ENCODE measurements at places on chromosomes 5 and 9.

DNA sequence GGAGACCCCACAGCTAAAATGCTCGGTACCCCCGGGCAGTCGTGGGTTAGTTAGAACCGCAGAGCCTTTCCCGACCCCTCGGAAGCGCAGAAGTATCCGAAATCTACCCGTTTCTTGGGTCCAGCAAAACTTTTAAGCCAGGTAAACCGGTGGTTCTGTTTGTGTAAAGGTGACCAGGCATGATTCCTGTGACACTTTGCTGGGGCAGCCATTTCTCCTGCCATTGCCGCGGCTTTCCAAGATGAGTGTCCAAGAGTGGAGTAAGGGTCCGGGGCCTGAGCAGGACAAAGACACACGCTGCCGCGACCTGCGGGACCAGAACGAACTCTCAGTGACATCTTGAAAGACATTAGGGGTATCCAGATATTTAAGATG lies 655 bp downstream of the MARVELD2 start:
- DNase-seq, result no peak

- no peak for DNase-seq
Observed at GRCh38 chr9:3330792-3331420, 194.9 kb downstream of the RFX3 start.

DNA sequence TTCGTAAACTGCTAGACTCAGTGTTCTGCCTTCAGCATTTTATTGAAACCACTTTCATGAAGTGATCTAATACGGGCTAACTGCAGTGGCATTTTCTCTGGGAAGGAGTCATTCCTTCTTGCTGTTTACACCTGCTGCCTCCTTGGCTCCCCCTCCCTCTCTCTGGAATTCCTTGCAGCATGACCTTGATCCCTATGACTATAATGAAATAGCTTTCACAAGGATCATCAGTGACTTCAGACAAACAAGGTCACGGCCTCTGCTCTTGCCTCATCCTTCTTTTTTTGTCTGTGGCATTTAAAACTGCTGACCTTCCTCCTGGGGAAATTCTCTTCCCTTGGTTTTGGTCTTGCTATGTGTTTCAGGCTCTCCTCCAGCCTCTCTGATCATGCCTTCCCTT lies 90.2 kb downstream of the ZNF462 start:
- DNase-seq, result peak; percentile 6

DNA sequence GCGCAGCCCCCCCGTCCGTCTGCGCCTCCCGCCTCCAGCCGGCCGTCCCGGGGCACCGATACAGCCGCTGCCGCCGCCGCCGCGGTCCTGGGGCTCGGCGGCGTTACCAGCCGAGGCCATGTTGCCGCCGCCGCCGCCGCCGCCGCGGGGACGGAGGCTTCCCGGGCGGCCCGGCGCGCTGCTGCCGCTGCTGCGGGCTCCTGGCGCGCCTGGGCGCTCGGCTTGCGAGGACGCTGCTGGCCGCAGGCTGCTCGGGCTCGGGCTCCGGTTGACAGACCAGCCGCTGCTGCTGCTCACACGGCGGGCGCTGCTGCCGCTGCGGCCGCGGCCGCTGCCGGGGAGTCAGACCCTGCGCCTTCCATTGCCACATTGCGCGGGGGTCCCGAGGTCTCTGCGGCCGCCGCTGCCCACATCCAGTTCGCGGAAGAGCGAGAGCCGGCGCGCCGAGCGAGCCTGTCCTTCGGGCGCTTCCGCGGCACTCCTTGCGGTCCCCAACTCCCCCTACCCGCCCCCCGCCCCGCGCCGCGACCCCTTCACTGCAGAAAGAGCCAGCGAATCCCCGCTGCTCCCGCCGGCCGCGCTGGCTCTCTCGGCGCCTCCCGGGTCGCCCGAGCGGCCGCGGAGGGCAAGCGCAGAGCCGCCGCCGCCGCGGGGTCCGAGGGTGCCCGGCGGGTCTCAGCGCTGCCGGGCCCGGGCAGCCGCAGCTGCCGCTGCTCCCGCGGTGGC lies 8.4 kb downstream of the PTCH1 start:
- no peak for DNase-seq

- no peak for DNase-seq
Observed at GRCh38 chr9:127490535-127491230, 39.4 kb downstream of the LRSAM1 start.

DNA sequence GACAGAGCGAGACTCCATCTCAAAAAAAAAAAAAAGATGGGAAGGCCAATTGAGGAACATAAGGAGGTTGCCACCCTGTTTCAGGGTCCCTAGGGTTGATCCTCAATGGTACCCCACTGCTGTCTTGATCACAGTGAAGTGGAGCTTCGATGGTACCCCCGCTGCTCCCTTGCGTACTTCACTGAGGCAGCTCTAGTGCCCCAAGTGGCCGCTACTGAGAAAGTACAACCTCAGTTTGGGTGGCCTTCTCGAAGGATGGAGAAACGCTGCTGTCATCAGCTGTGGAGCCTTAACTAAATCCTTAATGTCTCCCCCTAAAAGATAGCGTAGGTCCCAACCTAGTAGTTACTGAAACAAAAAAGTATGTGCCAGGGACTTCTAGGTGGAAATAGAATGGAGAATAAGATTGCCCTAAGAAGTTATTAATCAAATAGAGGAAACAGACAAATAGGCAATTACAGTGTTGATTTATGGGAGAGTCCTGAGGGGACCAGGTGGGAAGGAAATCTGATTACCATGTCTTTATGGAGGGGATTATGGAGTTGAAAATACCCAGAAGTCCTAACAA lies 6.3 kb downstream of the TESK1 start:
- DNase-seq, result no peak

DNA sequence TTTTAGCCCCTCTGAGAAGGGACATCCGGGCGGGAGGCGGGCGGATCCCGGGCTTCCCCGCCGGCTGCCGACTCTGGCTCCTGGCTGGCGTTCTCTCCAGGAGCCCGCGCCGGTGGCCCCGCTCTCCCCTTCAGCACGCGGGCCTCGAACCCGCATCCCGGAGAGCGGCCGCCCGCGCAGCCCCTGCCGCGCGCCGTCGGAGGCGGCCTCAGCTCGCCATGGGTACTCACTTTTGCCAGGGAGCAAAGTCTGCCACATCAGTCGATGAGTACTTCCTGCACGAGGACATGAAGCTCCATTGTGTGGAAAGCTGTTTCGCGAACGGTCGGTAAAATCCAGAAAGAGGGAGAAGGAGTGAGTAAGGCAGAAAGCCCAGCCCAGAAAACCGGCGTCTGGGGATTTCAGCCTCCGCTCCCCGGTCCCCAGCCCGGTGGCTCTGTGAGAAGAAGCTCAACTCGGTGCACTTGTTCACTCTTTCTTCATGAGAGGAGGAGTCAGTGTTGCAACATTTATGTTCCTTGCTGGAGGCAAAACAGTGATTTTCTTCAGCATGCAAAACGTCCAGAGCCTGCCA lies at the start of gene PRLR:
Gene PRLR, minus strand, starts transcription at position 450 of the 574 bp plus-strand sequence. CDS start 140,867 bp downstream, outside the sequence.
- peak; percentile 43 for DNase-seq

DNA sequence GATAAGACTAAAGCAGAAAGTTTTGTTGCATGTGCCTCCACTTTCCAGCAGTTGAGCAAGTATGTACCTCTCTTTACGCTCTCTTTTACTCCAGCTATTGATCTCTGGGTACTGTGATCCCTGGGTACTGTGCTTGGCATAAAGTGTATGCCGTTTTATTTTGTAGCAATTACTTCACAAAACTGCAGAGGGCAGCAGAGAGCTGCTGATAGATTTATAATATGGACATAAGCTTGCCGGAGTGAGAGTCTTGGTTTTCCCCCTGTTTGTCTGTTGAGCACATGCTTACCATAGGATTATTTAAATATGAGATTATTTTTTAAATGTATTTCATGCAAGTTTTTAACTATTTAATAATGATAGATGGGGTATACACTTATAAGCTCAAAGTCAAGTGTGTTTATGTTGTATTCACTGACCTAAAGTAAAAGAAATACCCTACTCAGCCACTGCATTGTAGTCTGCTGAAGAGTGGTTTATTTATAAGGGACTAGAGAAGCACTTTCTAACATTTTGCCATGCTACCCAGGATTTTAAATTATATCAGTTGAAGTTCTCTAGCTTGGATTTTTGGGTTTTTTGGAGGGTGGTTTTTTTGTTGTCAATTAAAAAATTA lies 13.0 kb downstream of the TTC1 start:
- DNase-seq, result no peak

All from gastrocnemius medialis (tissue), 4 donors.